ENCODE measurements at places on chromosomes 4 and X. TPM values are rescaled to one million over a fixed set of nuclear protein-coding genes. Genes with fewer than 3 reads are reported as not detected.

DNA sequence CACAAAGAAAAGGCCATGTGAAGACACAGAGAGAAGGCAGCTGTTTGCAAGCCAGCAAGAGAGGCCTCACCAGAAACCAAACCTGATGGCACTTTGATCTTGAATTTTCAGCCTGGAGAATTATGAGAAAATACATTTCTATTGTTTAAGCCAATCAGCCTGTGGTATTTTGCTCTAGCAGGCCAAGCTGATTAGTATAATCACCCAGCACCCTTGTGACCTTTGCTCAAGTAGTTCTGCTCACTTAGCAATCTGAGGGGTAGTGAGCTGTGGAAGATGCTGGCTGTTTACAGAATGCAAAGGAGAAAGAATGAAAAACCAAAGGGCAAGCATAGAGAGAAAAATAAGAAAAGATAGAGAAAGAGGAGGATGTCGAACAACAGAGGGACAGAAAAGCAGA is 396.4 kb upstream of the BOD1L1 start:
- DNase-seq: no peak

DNA sequence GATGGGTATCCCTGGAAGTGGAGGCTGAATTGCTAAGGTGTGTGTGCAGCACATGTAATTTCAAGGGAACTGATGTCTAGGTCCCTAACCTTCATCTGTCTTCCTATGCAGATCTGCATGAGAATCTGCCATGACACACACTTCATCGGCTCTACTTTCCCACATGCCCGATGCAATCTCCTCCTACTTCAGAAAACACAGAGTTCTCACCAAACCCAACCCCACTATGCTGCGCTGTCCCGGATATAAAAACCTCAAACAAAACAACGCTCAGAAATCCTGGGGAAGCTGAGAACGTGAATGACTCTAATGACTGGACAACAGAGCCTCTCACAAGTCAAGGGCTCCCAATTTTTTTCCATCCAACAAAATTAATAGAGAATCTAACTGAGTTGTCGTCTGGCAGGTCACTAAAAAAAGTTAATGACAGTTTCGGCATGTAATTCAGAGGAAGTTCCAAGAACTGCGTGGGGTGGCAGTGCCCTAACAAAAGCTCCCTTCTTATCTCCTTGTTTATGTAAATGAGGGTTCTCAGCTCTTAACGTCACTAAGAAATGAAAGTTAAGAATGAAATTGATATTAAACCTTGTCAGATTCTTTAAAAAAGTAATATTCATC is 39.0 kb downstream of the STX18 start:
- peak; percentile 33 for DNase-seq

- DNase-seq: no peak
These were observed 84.3 kb downstream of the TRAM1L1 start for GRCh38 chr4:117001077-117001476.

DNA sequence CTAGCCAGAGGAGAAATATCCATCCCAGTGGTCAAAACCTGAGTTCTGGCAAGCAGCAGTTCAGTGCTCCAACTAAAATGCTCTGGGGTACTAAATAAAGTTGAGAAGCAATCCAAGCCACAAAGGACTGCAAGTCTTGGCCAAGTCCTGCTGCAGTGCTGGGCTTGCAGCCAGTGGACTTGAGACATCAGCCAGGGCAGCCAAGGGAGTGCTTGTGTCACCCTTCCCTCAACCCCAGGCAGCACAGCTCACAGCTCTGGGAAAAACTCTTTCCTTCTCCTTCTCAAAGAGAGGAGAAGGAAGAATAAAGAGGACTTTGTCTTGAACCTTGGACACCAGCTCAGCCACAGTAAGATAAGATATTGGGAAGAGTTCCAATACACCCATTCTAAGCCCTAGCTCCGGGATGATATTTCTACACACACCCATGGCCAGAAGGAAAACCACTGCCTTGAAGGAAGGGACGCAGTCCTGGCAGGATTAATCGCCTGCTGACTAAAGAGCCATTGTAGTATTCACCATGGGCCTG is 99.8 kb downstream of the PTCHD1 start:
- no peak for DNase-seq

GRCh38 chr4:167428156-167428555 is 193.9 kb upstream of the SPOCK3 start:
- DNase-seq: no peak

DNA sequence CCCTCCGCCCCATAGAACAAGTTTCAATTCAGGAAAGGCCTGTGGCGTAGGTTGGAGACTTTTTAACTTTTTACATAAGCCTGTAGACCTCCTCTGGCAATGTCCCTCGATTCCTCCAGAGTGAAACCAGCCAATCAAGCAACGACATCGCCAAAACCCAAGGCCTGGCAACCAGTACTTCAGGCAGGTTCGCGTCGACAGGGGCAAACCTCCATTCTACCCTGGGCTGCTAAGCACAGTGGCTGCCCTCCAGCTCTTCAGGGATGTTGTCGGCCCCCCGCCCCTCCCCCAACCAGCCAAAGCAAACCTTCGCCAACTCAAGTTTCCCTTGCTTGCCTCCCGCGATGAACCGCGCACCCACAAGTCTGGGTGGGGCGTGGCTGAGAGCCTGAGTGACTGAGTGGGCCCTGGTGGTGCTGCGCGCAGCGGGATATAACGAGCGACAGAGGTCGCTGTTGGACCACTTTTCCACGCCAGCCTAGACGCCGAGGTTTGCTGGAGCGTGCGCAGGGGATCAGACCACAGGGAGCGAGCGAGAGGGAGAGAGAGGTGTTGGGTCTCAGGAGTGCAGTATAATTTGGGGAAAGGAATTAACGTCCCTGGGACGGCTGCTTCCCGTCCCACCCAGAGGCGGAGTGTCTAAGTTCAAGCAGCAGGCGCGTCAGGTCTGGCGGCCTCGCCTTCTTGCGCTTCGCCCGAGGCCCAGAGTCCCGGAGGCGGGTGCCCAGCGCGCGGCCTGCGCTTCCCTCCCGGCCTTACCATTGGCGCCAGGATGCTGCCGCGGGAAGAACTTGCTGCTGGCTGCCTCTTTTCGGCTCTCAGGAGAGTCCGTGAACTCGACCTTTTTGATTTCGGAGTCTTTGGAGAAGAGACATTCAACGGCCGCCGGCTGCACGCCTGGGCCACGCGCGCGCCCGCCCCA is 9.0 kb upstream of the PITX2 start:
- no peak for DNase-seq

Gene VCX
- not detected for total RNA-seq
